ENCODE measurements at places on chromosomes 2 and 18. TPM values are rescaled to one million over a fixed set of nuclear protein-coding genes. Genes with fewer than 3 reads are reported as not detected.

DNA sequence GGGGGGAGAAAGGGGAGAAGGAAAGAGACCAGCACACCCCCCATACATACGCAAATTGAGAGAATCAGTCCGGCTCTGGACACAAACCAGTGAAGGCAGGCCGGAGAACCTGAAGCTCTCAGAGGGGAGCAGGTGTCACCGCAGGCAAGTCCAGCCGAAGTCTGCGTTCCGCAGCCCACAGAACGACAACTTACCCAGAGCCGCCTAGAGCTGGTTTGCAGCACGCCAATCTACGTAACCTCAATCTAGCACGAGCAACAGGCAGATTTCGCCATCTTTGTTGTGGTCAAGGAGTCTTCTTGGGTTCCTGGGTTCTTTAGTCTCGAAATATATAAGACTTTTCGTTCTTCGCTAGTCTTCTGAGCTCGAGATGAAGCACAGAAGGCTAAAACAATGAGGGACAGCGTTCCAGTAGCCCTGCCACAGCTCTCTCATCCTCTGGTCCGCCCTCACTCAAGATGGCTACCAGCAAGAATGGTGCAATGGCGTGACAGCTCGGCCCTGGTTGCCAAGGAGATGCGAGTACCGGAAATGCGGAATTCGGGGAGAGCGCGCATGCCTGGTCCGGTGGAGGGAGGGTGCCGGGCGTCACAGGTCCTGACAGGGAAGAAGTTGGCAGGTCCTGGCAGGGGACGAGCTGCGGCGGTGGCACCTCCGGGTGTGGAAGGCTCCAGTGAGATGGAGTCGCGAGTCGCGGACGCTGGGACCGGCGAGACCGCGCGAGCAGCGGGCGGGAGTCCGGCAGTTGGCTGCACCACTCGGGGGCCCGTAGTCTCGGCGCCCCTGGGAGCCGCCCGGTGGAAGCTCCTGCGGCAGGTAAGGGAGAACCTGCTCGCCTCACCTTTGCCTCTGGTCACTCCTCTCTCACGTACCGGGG is at the start of the genes CAMKMT and PREPL:
CAMKMT (plus strand) TSS at position 618 of the 877 bp plus-strand sequence.
PREPL (minus strand) TSS at position 165 of the 877 bp plus-strand sequence. CDS start 15,152 bp downstream, outside the sequence.
- H3K4me3 ChIP-seq = peak within 1 kb of the TSS; percentile 98
- DNase-seq = peak; percentile 93
- H3K4me1 ChIP-seq = peaks cover 11% of the 10 kb centered on the region

The UGT1A9 gene
- total RNA-seq = not detected

DNA sequence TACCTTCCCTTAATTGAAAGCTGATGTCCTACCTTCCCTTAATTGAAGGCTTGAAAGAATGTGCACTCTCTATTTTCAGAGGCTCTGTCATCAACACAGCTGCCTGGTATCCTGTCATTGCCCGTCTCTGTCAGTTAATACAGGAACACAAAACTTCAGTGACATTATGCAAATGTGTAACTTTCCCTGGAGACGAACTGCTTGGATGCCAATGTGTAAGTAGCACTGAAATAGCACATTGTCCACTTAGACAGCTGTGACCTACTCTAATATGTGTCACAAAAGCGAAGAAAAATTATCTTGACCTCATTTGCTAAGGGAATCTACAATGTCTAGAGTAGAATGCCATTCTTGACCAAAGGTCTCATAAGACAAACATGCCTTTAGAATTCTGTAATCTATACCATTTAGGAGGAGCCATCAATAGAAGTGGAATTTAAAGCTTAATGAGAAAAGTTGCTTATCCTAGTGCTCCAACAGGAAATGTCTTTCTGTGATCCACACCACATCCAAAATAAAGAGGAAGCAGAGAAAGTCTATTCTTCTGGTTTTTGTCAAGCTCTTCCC is 138.1 kb downstream of the BARD1 start:
- peaks cover 7% of the 10 kb centered on the region for H3K4me1 ChIP-seq
- no peaks in the 10 kb centered on the region for H3K36me3 ChIP-seq
- DNase-seq = no peak

GRCh38 chr2:1707771-1708418 is 36.4 kb downstream of the PXDN start:
- H3K4me1 ChIP-seq = peaks cover 21% of the 10 kb centered on the region
- H3K27ac ChIP-seq = peak overlapping the region; percentile 33
- no peak overlapping the region for H3K4me3 ChIP-seq
- no peak for DNase-seq

GRCh38 chr2:207497596-207497995 is 32.2 kb upstream of the CREB1 start:
- no peaks in the 10 kb centered on the region for H3K36me3 ChIP-seq
- H3K4me3 ChIP-seq = no peak overlapping the region
- no peak overlapping the region for H3K27ac ChIP-seq
- no peaks in the 10 kb centered on the region for H3K27me3 ChIP-seq
- DNase-seq = no peak
- H3K4me1 ChIP-seq = peaks cover 3% of the 10 kb centered on the region

DNA sequence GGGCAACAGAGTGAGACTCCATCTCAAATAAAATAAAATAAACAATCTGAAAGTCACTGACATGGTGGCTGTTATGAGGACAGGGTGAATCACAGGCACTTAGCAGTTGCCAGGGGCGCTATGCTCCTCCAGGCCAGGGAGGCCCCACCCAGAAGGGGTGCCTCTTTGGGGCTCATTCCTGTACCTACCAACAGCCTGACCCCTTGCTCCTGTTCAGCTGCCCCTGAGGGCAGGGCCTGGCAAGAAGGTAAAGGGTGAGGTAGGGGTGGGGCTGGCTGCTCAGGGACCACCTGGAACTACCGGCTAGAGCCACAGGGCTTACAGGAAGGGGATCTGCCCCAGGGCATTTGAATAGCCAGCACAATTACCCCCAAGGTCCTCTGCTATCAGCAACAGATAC is 60.3 kb downstream of the INPP5D start:
- H3K4me3 ChIP-seq = no peak overlapping the region
- H3K4me1 ChIP-seq = no peaks in the 10 kb centered on the region
- H3K27me3 ChIP-seq = peaks cover 4% of the 10 kb centered on the region
- no peak overlapping the region for H3K27ac ChIP-seq
- H3K36me3 ChIP-seq = no peaks in the 10 kb centered on the region

- peaks cover 70% of the 10 kb centered on the region for H3K4me1 ChIP-seq
- DNase-seq = no peak
Observed at GRCh38 chr2:66488946-66489345, 54.0 kb downstream of the MEIS1 start.

- no peaks in the 10 kb centered on the region for H3K27me3 ChIP-seq
- DNase-seq = no peak
- peaks cover 15% of the 10 kb centered on the region for H3K36me3 ChIP-seq
- H3K4me3 ChIP-seq = peak overlapping the region; percentile 94
- H3K4me1 ChIP-seq = peaks cover 7% of the 10 kb centered on the region
Observed at GRCh38 chr18:63365876-63366212, 1.2 kb downstream of the KDSR start.

The C2orf15 gene
- 16.0 TPM for total RNA-seq

The ANKRD30B gene
- total RNA-seq = not detected

GRCh38 chr2:42327125-42327524 is 33.9 kb downstream of the COX7A2L start:
- H3K36me3 ChIP-seq = peaks cover 9% of the 10 kb centered on the region
- no peaks in the 10 kb centered on the region for H3K27me3 ChIP-seq
- DNase-seq = no peak
- peaks cover 8% of the 10 kb centered on the region for H3K4me1 ChIP-seq
- H3K4me3 ChIP-seq = no peak overlapping the region

DNA sequence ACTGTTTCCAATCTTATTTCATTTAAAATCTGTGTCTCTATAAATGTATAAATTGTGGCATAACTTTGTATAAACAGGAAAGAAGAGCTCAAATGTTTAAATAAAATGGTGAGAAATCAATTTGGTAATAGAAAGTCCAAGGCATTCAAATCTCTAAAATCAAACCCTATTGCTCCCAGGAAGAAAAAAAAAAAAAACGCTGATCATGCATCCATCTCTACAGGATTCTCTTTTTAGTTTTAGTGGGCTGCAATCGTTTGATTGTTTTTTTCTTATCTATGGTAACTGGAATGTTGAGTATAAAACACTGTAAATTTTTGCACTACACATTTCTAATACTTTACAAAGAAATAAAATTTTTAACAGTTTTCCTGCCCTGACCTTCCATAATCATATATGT is 75.6 kb downstream of the NCKAP1 start:
- DNase-seq = no peak
- H3K4me1 ChIP-seq = no peaks in the 10 kb centered on the region
- no peaks in the 10 kb centered on the region for H3K27me3 ChIP-seq
- H3K27ac ChIP-seq = no peak overlapping the region
- no peak overlapping the region for H3K4me3 ChIP-seq
- H3K36me3 ChIP-seq = peaks cover 51% of the 10 kb centered on the region

GRCh38 chr2:141068053-141068682 is 1062.6 kb downstream of the LRP1B start:
- H3K36me3 ChIP-seq = no peaks in the 10 kb centered on the region
- H3K4me1 ChIP-seq = peaks cover 4% of the 10 kb centered on the region
- H3K27me3 ChIP-seq = peaks cover 13% of the 10 kb centered on the region
- H3K27ac ChIP-seq = no peak overlapping the region
- no peak overlapping the region for H3K4me3 ChIP-seq

The LONRF2 gene
- 8.4 TPM for total RNA-seq

DNA sequence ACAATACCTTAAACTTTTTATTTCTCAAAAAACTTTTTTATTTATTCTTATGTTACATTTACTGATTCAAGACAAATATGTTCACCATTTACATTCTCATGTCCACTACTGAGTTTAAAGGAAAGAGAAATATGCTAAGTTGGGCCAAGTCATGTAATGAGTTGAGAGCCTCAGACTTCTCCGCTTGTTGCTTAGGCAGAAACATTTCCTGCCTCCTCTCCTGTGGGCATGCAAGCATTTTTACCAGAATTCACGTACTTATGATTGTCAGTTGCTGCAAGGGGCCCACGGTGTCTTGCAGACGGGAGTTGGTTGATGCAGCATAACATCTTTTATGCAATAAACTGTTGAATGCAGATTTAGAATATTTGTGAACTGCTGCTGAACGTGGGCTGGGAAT is 51.8 kb downstream of the MYO1B start:
- no peak overlapping the region for H3K4me3 ChIP-seq
- H3K27me3 ChIP-seq = no peaks in the 10 kb centered on the region
- H3K4me1 ChIP-seq = peaks cover 23% of the 10 kb centered on the region

The EGR4 gene
- total RNA-seq = 0.12 TPM

DNA sequence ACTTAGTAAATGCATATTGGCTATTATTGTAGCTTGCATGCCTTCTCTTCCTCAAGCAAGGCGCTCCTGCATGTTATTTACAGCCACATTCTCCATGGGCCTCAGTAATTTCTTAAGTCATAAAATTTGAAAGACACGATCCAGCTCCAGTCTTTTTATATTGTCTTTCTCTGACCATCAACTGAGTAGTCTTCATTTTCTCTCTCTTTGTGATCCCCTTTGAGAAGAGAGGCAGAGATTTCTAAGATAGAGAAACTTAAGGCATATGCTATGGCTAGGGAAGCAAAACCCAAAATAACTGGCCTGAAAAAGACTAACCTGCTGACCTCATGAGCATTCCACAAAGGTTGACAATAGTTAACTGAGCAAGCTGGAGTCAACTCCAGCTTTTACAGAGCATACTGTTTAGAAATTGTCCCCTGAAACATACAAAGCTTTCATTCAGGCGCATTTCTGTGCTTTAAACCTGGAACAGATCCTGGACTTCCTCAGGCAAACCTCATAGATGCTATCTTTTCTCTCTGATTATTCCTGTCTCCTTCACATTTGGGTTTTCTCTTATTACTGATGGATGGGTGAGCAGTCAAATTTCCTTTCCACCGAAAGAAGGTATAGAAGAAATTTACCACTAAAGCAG is 4.6 kb downstream of the DPP4 start:
- no peak for DNase-seq
- H3K36me3 ChIP-seq = no peaks in the 10 kb centered on the region
- no peak overlapping the region for H3K4me3 ChIP-seq
- no peak overlapping the region for H3K27ac ChIP-seq
- H3K4me1 ChIP-seq = peaks cover 21% of the 10 kb centered on the region

The GPR35 gene
- 6.5 TPM for total RNA-seq

The SLC39A10 gene
- 181 TPM for total RNA-seq
